Right ventricle myocardium superior (tissue), 1 donor: ENCODE measurements at places on chromosomes 4 and X.

GRCh38 chrX:50818986-50819385 is 5.0 kb upstream of the SHROOM4 start:
- no peak for DNase-seq

GRCh38 chr4:156609421-156609820 is 362.2 kb downstream of the PDGFC start:
- DNase-seq, result peak; percentile 55

DNA sequence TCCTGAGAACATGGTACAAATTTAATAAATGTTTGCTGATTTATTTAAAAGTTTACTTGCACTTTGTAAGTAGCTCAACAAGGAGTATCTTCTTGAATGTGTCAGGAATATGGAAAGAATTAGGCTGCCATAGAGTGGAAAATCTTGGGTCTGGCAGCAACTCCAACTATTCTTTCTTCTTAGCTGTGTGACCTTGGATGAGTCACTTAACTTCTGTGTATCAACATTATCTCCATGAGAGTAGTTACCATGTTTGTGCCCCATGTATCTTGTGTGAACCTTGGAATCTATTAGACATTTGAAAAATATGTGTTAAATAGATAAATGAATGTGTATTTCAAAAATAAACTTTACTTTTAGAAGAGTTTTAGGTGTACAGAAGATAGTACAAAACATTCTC is 348.8 kb downstream of the GBA3 start:
- DNase-seq, result no peak

GRCh38 chr4:1549638-1550035 is 134.5 kb downstream of the FAM53A start:
- peak; percentile 14 for DNase-seq

GRCh38 chr4:83389037-83389720 is 54.5 kb upstream of the HPSE start:
- no peak for DNase-seq

DNA sequence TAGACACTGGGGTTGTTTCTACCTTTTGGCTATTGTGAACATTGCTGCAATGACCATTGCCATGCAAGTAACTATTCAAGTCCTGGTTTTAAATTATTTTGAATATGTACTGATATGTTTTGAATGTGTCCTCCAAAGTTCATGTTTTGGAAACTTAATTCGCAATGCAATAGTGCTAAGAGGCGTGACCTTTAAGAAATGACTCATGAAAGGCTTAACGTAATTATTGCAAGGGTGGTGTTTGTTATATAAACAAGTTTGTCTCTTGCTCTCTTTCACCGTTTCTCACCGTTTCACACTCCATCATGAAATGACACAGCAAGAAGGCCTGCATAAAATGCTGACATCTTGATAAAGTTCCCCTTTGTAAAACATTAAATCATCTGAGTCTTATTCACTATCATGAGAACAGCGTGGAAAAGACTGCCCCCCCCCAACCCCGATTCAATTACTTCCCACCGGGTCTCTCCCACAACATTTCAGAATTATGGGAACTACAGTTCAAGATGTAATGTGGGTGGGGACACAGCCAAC is 506.9 kb upstream of the FAM47C start:
- DNase-seq, result no peak
